ENCODE measurements at places on chromosomes 7 and 10.
A peak's percentile ranks its signal among the peaks of the same experiment; 100 is the strongest.

- no peak for DNase-seq
These were observed 65.4 kb downstream of the NEURL1 start for GRCh38 chr10:103558911-103559310.

GRCh38 chr7:81297317-81297716 is 378.5 kb upstream of the SEMA3C start:
- no peak for DNase-seq

DNA sequence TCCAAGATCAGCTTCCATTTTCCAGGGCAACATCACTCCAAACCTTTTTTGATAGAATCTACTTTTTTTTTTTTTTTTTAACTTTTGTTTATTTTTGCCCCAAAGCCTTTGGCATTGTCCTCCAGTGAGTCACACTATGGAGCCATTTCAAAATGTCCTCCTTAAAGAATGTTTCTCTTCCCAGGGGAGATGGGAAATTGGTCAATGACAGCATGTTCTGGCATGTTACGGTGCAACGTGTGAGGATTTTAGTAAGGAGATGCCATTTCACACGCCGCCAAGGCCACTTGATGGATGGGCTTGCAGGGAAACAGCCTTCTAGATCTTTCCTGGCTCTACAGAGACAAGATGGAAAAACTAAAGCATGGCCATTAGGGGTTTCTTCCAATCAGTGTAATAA is 30.7 kb upstream of the TRIL start:
- no peak for DNase-seq

DNA sequence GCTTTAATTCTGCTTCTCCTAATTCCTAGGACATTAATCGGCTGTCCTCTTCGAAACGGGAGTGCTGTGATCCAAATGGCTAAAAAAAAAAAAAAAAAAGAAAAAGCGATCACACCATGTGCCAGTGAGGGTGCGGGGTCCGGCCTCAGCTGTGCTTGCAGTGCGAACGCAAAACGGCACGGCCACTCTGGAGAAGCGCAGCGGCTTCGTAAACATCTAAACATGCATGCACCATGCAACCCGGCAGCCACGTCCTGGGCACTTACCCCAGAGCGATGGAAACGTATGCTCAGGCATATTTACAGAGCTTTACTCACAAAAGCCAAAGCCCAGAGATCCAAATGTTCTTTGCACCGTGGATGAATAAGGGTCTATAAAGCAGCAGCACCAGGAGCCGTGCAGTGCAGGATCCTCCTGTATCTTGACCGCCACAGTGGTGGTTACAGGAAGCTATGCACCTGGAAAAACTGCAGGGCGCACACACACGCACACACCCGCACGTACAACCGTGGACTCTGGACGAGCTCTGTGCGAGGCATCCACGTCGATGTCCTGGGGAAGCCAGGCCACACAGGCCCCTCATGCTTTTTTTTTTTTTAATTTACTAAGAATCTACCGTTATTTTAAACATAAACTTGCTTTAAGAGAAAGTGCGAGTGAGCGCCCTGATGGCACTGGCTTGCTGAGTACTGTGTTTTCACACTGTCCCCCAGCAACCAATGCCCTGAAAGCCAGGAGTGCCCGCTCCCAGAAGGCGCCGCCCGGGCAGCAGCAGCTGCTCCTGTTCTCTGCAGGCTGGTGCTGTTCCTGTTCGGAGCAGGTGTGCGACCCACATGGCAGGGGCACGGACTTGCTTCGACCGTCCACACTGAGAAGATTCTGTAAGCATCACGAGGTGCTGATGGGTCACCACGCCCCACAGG is 25.0 kb downstream of the GPER1 start:
- DNase-seq = no peak

DNA sequence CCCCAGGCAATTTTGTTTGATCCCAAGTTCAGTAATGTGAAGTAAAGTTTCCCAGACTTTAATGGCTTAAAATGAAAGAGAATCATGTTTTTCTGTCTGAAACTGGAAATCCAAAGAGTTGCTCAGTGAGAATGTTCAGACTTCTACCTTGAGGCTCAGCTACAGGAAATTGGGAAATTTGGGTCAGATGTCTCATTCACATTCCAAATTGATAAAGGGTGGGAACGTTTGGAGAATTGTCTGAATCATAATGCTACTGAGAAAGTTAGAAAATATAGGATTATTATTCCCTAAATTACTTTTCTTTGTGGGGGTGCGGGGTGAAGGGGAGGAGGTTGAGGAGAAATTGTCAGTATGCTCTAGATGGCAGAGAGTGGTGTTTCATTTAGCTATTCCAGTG is 773.9 kb downstream of the LRMDA start:
- DNase-seq = no peak

DNA sequence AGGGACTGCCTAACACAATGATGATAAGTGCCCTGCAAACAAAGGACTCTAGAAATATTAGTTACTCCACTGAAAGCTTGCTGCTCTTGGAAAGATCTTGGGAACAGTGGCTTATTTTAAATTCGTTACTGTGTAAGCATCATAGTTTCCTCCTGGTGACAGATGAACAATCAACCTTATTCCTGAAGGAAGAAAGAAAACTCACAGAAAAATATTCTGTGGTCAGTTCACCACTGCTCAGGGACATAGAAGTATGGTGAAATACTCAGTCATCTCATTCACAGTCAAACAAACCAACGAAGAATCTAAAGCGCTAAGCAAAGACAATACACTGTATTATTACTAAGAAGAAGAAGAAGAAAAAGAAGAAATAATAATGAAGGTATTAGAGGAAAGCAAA is 27.8 kb downstream of the MKX start:
- DNase-seq = no peak

- DNase-seq = no peak
These were observed 24.6 kb downstream of the GRM3 start for GRCh38 chr7:86668315-86668714.

- no peak for DNase-seq
These were observed 142.7 kb downstream of the ELFN1 start for GRCh38 chr7:1812509-1813393.

DNA sequence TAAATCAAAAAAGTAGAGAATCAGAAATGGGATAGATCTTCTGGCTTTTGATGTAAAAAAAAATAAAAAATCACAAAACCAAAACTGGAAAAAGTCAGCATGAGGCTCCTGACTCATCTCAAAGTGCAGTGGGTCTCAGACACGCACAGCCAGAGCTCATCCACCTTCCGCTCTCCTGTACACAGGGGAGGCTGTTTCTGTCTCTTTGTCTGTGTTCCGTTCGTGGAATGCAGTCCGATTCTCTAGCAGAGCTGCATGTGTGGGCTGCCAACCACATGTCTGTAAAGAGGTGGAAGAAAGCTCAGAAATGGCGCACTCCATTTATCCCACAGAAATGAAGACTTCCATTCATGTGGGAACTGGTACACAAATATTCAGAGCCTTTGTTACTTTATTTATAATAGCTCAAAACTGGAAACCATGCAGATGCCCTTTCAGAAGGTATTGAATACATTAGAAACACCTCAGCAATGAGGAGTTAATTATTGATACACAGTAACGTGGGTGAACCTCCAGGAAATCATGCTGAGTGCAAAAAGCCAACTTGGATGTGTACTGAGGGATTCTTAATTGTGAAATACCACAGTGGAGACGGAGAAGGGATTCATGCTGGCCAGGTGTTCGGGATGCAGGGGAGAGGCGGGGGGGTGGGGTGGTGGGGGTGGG is 123.3 kb downstream of the TRRAP start:
- DNase-seq = no peak

DNA sequence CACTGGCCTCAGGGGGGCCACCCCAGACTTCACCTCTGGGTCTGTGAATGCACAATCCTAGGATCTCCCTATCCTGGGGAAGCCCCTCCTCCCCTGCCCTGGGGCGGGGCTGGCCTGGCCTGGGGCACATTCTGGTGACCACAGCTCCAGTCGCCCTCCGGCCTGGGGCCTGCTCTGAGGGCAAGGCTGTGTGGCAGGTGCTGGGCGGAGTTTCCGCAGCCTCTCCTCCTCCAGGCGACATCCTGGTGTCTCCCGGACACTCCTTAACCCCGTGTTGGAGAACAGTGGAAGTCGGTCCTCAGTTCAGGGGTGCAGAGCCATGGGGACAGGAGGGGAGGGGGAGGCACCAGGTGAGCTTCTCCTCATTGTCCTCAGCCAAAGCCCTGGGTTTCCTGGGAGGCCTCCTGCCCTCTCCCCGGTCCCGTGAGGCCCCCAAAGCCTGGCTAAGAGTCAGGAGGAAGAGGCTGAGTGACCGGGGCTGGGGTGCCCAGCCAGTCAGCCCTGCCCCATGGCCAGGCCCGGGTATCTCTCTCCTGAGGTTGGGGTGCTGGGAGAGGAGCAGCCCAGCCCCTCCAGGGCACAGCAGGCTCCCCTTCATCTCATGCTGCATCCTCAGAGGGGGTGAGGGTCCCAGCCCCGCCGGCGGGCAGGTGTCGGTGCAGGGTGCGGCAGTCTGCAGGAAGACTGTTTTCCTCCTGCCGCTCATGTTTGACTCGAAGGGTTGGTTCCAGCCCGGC is 22.6 kb downstream of the UNCX start:
- no peak for DNase-seq

DNA sequence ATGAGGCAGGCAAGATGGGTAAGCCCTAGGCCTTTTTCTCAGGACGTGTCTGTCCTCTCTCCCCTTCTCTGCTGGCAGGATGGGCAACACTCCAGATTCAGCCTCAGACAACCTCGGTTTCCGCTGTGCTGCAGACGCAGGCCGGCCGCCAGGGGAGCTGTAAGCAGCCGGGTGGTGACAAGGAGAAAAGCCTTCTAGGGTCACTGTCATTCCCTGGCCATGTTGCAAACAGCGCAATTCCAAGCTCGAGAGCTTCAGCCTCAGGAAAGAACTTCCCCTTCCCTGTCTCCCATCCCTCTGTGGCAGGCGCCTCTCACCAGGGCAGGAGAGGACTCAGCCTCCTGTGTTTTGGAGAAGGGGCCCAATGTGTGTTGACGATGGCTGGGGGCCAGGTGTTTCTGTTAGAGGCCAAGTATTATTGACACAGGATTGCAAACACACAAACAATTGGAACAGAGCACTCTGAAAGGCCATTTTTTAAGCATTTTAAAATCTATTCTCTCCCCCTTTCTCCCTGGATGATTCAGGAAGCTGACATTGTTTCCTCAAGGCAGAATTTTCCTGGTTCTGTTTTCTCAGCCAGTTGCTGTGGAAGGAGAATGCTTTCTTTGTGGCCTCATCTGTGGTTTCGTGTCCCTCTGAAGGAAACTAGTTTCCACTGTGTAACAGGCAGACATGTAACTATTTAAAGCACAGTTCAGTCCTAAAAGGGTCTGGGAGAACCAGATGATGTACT is 13.1 kb downstream of the PHKG1 start:
- DNase-seq = no peak

- peak; percentile 6 for DNase-seq
These were observed 31.7 kb downstream of the GPR22 start for GRCh38 chr7:107501593-107501992.

DNA sequence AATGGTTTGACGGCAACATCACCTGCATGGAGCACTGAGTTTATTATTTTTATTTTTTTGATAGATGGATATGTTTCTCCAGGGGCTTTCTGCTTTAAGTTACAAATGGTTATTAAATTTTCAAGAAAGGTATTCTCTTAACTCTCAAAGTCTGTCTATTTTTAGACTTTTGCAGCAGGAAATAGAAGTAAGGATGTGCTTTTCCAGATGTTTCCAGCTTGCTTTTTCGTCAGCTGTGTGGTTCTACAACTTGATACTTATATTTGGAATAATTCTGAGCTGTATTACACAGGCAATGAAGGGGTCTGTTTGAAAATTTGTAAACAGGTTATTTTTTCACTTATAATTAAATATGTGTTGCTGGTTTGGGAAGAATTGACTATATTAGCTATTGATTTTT is 69.0 kb downstream of the CACNB2 start:
- DNase-seq = no peak

DNA sequence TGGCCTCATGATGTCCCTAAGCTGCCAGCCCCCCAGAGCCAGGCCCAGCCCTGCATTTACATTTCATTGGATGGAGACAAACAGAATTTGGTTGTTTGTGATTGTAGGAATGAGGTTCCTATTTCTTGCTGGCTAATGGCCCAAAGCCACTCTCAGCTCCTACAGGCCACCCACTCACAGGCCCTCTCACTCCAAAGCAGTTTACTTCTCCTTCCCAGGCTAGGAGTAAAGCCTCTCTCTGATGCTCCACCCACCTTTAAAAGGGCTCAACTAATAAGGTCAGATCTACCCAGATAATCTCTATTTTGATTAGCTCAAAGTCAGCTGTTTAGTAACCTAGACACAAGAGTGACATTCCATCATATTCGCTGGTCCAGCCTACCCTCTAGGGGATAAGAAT is 11.2 kb upstream of the CUZD1 start:
- DNase-seq = no peak

DNA sequence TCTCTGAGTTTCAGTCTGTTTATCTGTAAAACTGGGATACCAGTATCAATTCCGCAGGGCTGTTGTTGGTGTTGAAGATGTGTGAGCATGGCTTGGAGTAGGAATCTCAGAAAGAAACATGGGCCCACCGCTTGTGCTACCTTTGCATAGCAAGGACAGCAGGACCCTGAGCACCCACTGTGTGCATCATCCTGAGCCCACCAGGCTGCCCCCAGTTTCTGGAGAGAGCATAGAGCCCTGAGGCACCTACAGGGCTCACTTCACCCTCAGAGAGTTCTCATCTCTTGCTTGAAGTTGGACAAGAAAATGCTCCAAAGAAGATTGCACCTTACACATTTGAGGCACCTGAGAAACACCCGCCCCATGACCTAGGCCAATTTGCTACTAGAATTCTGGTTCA is 12.9 kb downstream of the PRLHR start:
- DNase-seq = no peak

- no peak for DNase-seq
These were observed 294.8 kb downstream of the DOCK4 start for GRCh38 chr7:111911166-111911961.

GRCh38 chr7:37282093-37282444 is 166.6 kb downstream of the ELMO1 start:
- no peak for DNase-seq

GRCh38 chr7:83517035-83517700 is 131.8 kb downstream of the SEMA3E start:
- no peak for DNase-seq

- no peak for DNase-seq
These were observed 10.2 kb upstream of the SLC25A28 start for GRCh38 chr10:99630433-99630832.

- DNase-seq = no peak
These were observed 170.1 kb upstream of the NPVF start for GRCh38 chr7:25398418-25398817.

GRCh38 chr7:112630565-112630964 is 149.8 kb downstream of the LSMEM1 start:
- DNase-seq = no peak

Data from T-cell (primary cell).